ENCODE measurements at places on chromosomes 5 and 9.

GRCh38 chr9:137519553-137519952 lies 30.6 kb downstream of the PNPLA7 start:
- DNase-seq: no peak

DNA sequence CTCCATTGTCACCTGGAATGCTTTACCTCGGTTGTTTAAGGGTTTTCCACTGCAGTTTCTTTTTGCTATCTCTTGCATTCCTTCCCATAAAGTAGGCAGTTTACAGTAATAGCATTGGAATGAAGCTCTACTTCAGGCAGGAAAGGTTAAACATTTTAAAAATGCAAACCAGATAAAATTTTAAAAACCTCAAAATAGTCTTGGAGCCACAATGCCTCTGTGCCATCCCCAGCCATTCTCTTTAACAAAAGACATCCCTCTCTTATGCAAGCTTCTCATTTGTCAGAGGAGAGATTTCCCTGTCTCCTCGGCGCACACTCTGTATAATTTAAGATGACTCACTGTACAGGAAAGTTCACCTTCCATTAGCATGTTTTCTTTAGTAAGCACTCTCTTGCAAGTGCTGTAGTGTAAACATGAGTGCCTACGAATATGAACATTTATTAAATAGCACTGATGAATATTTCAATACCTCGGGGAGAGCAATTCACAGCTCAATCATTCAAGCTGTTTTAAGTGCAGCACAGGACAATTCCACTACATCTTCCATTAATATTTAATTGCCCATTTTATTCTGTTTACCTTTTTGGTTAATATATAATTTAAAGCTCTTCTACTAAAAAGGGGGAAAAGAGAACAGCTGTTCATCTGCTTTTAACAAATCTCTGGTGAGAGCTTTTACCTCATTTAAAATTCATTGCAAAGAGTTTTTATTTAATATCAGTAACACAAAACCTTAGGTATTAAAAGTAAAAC lies 343.6 kb downstream of the SPATA31D1 start:
- DNase-seq: no peak

- no peak for DNase-seq
These were observed 126.6 kb downstream of the C9orf152 start for GRCh38 chr9:110081395-110081794.

DNA sequence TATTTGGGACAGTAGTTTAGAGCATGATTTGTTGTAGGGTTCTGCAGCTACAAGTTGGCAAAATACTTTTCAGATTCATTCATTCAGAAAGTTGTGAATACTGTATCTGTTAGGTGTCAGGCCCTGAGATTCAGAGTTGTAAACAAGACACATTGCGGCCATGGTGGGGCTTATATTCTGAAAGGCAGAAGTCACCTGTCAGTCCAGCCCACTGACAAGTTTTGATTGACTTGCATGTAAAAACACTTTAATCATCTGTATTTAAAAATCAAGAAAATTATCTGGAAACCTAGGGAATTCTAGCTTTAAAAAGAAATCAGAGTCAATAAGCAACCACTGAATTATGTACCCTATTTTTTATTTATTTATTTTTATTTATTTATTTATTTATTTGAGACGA lies 13.0 kb downstream of the LARP1 start:
- no peak for DNase-seq

GRCh38 chr5:95738072-95738471 lies 6.9 kb downstream of the RHOBTB3 start:
- DNase-seq: peak; percentile 57

DNA sequence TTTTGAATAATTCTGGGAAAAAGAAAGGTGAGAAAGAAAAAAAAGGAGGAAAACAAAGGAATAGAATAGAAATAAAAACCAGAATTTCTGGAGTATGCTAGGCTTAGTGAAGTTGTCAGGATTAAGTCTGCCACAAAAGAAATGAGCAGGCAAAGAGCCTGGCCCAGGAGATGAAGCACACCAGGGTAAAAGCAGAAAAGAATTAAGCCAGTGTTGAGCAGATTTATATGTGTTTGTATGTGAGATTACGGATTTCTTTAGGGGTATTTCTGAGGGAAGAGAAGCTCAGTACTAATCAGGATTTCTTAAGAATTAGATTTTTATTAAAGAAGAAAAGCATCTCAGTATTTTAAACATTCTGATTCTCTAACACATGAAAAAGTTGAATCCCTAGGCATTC lies 74.5 kb downstream of the MRPS27 start:
- DNase-seq: no peak

- DNase-seq: no peak
These were observed 27.1 kb upstream of the TENT2 start for GRCh38 chr5:79585116-79585515.

All from inflammatory macrophage treated with lipopolysaccharide for 4 hours (primary cell).